ENCODE measurements at places on chromosomes 16 and 17. TPM values are rescaled to one million over a fixed set of nuclear protein-coding genes. Genes with fewer than 3 reads are reported as not detected.

The SRL gene
- 1.2 TPM for polyA plus RNA-seq

The CCDC200 gene
- polyA plus RNA-seq, result 6.2 TPM

The CACNA1H gene
- 16.9 TPM for polyA plus RNA-seq

The AURKB gene
- polyA plus RNA-seq, result 36.7 TPM

The AXIN2 gene
- polyA plus RNA-seq, result 20.3 TPM

DNA sequence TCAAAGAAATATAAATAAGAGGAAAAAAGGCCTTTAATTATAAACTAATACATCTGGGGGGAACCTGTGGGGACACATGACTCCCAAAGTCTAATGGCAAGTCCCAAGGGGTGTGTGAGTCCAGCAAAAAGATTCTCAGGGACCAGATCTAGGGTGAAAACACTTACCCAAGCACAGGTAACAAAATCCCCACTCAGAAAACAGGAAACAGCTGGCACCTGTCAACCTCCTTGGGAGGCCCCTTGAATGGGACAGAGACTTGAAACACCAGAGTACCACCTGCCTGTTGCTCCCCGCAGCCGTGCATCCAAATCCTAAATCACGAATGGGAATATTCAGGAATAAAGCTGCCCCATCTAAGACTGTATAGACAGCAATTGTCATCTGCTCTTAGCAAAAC, 461.2 kb upstream of the CDH5 start:
- no peak for DNase-seq

- DNase-seq, result no peak
These were observed 84.6 kb downstream of the PARN start for GRCh38 chr16:14545346-14545884.

DNA sequence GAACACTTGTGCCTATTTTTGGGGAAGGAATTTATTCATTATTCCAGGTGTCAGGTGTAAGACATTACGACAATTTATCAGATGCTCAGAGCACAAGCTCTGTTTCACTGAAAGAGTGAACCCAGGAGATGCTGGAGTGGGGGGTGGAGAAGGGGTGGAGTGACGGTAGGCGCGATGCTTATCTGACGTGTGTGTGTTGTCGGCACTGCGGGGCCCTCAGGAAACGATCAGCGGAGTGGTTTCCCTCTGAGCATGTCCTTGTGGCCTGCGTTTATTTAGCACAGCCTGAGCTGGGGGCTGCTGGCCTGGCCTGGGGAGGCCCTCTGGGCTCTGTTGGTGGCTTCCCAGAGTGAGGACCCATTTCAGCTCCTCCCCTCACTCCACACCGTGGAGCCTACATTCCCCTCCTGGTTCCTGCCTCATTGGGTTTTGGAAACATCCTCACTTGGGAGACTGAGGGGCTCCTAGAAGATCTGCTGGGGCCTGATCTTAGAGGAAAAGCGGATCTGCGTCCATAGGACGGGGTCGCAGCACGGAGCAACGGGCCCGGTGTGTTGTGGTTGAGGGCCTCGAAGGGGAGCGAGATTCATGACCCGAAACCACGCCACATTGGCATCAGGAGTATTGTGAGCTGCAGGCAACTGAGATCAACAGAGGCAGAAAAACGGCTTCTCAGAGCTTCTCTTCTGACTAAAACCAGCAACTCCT, 19.0 kb upstream of the GNG13 start:
- no peak for DNase-seq

DNA sequence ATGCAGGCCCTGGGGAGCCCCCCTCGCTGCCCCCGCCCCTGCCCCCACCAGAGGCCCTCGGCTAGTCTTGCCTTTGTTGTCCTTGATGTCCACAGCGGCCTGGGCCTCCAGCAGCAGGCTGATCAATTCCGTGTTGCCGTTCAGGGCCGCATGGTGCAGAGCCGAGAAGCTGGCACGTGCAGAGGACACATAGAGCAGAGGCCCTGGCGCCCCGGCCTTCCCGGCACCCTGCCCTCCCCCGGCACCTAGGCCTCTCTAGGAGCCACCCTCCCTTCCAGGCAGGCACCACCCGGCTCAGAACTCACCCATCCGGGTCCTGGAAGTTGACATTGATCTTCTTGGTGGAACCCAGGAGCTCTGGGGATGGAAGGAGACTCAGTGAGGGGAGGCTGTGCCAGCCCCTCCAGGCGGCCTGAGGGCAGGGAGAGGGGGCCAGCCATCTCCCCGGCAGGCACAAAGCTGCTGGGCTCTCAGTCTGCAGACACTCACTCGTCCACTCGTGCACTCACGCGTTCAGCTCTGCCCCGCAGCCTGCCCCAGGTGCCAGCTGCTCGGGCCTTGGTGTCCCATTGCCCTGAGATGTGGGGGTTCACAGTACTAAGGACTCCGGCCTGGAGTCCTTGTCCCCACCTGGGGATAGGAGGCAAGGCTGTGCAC, 6.3 kb downstream of the CASKIN1 start:
- no peak for DNase-seq

- DNase-seq, result no peak
These were observed at the start of gene PRSS36 for GRCh38 chr16:31149894-31150890. Gene PRSS36, minus strand, starts transcription at chr16:31150066. Its CDS starts 31 bp downstream, at chr16:31150035.

DNA sequence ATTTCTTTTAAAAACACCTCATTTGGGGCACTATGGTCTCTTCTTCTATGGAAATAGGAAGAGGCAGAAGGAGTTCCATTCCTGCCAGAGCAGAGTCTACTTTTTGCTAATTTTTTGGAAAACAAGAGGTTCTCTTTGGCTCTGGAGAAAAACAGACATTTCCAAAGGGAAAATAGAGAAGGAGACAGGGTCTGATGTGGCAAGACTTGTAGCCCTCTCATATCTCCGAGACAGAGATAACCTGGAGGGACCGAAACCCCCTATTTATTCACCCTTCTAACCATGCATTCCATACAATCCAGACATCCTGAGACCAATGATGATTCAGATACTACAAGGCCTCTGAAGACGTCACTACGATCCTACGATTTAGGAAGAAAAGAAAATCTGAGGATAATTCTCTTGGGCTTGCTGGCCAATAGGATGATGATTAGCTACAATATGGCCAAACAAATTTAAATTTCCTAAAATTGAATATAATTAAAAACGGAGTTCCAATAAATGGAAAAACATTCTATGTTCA, 70.2 kb downstream of the HIC1 start:
- no peak for DNase-seq

DNA sequence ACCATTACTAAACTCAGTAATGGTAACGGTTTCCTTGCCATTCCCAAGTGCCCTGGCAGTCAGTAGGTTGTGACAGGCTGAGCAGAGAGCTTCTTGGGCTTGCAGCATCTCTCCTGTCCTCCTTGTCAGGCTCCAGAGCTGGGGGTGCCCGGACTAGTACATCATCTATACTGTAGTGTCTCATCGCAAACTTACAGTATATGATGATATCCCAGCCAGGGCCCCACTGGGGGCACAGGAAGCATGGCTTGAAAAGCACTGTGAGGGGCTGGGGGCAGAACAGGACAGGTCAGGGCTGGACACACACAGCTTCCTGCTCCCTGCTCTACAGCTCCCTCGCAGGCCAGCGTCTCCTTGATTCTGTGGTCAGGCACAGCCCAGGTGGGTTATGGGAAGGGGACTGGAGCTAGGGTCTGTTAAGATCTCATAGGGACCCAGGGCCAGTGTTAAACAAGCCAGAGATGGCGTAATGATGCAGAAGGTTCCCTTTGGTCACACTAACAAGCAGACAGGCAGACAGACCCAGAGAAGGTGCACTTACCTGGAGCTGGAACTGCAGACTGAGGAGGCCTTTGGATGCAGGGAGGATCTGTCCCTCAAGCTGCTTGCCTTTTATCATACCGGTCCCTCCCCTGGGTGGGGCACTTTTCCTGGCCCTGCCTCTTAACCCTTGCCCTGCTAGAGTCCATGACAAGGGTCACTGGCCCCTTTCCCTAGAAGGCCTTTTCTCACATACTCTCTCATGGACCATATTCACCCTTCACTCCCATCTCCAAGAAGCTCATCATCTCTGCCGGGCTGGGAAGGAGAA, 6.8 kb downstream of the ERAL1 start:
- no peak for DNase-seq

GRCh38 chr17:45410144-45411091, 22.3 kb downstream of the ARHGAP27 start:
- no peak for DNase-seq

DNA sequence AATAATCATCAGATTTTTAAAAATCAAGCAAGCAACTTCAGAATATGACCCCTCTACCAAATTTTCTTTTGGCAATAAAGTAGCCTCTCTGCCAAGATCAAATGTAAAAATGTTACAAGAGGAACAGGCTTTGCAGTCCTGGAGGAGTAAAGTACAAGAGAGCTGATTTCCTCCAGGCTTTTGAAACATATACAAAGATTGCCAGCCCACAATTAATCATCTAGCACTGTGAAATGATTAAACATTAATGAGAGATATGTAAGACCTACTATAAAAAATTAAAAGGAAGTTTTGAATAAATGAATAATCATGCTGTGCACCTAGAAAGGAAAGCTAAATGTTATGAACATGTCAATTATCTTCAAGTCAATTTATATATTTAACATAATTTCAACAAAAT, 26.3 kb downstream of the TXNDC11 start:
- DNase-seq, result no peak

DNA sequence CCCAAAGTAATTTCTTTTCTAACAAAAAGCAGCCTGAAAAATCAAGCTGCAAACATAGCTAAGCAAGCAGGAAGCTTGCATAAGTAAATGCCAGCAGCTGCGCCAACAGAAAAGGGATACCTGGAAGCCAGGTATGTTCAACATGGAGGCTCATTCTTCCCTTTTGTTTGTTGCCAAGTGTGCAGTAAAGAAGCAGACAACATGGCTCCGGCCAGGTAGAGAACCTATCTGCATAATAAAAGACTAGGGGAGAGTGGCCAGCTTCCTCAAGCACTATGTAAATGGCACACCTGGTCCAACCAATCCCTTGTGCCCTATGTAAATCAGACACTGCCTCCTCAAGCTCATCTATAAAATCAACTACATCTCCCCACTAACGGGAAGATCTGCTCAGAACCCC, 1407.0 kb downstream of the CDH11 start:
- DNase-seq, result no peak

GRCh38 chr16:20894388-20894787, 5.8 kb downstream of the DCUN1D3 start:
- DNase-seq, result no peak

- no peak for DNase-seq
These were observed 524.6 kb downstream of the GRIN2A start for GRCh38 chr16:9657641-9658040.

DNA sequence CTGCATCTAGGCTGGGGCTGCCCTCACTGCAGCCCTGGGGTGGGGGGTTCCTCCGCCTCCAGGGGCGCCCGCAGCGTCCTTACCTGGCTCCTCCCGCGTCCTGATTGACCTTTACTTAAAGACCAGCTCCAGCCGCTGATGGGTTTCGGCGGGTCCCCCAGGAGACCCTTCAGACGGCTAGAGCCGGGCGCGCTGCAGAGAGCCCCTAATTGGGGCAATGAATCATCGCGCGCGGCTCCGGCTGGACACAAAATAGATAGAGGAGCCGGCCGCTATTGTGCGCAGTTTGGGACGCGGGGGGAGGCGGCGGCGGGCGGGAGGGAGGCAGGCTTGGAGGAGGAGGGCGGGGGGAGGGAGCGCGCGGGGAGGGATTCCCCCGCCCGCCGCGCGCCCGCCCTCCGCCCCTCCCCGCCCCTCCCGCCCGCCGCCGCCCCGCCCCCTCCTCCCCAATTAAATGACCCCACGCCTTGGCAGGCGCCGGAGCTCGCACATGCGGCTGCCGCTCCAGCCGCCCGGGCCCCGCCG, 56.5 kb upstream of the CIBAR2 start:
- no peak for DNase-seq

DNA sequence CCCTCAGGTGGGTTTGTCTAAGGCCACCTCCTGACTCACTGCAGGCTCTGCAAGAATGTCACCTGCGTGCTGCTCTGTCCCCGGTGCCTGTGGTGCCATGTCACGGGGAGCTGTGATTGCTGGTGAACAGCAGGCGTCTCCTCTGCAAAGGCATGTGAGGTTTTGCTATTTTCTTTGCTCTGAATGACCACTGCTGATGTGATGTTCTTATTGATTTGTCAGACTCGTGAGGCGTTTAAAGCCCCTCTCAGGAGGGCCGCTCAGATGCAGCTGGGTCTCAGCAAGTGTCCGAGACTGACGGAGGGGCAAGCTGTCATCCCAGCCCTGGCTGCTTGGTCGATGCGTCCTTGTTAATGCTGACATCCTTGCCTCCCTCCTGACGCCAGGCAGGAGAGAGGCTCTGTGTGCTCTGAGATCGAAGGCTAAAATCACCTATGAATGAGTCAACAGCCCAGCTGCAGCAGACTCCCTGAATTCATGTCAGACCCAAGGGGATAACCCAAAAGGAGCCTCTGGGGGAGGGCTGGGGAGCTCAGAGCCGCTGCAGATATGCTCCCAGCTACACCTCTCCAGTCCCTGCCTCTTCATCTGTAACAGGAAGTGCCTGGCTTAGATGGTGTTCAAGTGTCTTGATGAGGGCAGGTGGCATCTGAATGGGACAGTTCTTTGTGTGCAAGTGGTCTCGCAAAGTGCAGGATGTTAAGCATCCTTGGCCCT, 11.8 kb upstream of the PEMT start:
- no peak for DNase-seq

DNA sequence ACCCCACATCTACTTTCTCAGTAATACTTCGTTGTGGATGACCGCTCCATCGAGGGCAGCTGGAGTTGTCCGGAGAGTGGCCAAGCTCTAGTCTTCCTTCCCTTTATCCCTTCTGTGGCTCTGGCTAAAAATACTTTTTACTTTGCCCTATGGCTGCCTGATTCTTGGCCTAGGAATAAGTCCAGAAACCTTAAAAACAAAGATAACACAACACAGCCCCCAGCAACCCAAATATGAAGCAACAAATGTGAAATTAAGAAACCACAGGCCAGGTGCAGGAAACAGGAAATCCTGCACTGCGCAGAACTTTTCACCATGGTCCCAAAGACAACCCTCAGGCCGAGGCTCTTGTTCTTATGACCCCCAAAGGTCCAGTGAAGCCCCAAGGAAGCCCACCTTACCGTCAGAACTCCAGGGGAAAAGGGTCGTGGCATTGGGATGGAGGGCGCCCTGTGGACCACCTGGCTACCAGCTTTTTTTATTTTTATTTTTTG, 26.0 kb downstream of the TK2 start:
- DNase-seq, result no peak

DNA sequence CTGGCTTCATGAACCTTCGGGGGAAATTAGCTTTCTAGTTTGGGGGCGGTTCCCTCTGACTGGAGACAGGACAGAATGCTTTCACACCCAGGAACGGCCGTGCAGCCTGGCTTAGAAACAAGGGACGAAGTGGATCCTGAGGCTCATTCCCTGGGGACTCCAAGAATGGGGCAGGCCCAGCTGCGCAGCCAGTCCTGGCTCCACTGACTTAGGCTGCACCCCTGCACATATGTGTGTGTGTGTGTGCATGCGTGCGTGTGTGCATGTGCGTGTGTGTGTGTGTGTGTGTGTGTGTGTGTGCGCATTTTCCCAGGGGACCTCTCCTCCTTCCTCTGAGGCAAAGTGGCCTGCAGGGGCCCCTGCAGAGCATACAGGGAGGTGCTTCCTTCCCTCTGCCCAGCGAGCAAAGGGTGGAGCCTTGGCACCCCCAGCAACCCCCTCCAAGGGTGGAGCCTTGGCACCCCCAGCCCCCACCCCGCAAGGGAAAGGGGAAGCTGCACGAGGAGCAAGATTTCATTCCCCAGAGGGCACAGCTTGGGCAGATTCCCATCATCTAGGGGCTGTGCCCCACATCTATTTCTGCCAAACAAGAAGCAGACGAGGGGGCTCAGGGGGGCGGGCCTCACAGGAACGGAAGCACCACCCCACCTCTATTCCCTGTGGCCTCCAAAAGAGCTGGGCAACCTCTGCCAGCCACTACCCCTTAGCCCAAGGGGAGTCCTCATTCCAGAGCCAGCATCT, 97.6 kb upstream of the CBX4 start:
- DNase-seq, result no peak

- no peak for DNase-seq
These were observed 12.8 kb upstream of the AKAP1 start for GRCh38 chr17:57071991-57072944.

GRCh38 chr17:3683054-3683511, 12.9 kb downstream of the P2RX5 start:
- DNase-seq, result no peak
